ENCODE measurements at places on chromosomes 3 and 15. TPM values are rescaled to one million over a fixed set of nuclear protein-coding genes. Genes with fewer than 3 reads are reported as not detected.

Gene TIMP4
- not detected for total RNA-seq

Gene GOLGA8R
- 1.3 TPM for total RNA-seq

Gene C3orf33
- 2.4 TPM for total RNA-seq

Gene CADM2
- 0.07 TPM for total RNA-seq

Gene STRC
- not detected for total RNA-seq

Gene CSPG4
- total RNA-seq, result 0.13 TPM

Gene CHRNA3
- not detected for total RNA-seq

Gene SENP8
- 1.9 TPM for total RNA-seq

Gene PXYLP1
- 4.5 TPM for total RNA-seq
